ENCODE measurements at places on chromosomes 12 and 14.
A peak's percentile ranks its signal among the peaks of the same experiment; 100 is the strongest.

DNA sequence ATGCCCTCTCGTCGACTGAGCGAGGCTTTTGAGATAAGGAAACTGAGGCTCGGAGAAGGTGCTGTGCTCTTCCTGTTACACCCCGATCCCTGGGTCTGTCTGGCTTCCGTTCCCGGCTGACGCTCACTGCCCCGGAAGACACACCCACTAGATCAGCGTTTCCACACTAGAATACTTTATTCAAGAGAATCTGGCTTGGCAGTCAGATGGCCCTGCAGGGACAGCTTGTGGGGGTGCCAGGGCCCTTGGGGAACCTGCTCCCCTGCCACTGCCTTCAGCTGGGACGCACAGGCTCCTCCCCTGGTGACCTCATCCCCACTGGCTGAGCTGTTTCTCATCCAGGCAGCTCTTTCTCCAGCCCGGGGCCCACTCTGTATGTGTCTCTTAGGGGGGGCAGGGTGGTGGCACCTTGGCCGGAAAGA, 13.7 kb downstream of the PGF start:
- no peak for DNase-seq

DNA sequence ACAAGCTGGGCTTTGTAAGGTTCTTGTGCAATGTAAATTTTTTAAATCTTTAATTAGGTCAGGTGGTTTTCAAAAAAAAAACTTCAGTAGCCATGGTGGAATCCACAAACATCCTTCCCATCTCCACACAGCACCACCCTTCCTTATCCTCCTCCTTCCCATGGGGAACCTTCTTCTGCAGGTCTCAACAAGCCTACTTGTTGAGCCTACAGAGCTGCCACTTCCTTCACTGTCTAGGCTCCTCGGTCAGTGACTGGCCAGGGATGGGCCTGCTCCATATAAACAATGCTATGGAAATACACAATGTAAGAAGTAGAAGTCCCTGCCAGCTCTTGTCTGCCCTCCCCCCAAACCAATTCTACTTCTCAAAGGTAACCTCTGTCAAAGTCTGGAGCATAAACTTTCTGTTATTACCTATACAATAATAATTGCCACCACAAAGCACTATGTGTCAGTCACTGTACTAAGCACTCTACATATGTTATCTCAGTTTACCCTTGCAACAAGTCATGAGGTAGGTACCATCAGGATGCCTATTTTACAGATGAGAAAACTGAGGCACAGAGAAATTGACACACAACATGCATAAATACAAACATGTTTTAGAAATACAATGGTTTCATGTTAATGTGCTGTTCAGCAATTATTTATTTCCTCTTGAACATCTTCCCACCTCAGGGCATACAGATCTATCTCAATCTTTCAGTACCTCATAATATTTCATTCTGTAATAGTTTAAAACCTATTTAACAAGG, 17.4 kb downstream of the LIMA1 start:
- DNase-seq: no peak

DNA sequence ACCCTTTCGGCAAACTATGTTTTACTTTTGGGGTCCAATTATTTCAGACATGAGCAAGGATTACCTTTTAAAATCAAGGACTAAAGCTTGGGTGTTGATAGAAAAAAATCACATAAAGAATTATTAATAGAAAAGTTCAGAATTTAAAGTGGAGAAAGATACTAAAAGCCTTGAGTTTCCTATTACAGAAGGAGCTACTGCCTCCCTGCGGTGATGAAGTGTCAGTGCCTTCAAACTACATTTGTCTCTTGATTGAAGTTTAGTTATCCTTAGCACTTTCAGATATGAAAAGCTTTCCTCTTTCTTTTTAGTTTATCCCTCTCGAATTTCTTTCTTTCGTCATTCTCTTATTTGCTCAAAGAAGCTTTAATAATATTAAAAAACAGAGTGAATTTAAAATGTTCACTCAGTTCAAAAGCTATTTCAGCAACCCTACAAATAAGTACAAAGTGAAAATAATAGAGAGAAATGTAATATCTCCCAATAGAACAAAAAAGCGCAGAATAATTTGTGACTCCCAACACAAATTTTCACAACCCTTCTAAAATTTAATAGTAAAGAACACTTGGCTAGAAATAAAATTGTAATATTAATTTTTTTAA, 87.6 kb downstream of the SEC23A start:
- DNase-seq: peak; percentile 62

DNA sequence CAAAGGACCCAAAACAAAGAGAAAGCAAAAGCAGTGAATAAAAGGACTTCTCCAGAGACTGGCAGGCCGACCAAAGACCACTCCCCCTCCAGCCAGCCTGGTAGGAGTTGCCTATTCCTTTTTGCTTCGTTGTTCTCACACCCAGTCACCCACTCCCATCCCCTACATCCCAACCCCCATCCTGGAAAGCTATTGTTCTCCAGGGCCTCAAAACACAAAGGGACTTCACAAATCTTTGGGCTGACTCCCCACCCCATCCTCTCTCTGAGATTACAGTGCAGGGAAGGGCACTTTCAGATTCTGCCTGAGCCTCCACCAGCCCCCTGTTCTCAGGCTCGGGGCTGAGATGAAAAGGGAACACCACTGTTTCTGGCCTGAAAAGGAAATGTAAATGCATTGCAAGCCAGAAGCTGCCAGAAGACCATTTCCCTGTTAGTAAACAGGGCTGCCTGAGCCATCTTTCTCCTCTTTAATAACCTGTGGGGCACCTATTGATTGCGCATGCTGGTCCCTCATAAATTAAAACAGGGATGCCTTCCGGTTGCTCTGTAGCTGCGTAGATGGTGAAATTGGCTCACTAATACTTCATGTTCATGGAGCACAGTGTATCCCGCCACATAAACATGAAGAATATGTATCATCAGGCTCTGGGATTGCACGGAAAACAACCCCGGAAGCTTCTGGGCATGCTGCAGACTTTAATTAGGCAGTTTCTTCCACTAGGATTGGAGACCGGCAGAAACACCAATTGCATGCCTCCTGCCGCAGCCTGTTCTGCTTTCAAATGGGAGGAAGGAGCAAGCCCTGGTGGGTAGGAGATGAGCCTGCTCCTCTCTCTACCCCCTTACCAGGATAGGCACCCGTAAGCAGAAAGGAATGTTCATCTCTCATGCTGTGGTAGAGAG, 130.3 kb upstream of the FUT8 start:
- DNase-seq: no peak

Data from SHP77 (cell line).